ENCODE measurements at places on chromosomes 11 and 22. TPM values are rescaled to one million over a fixed set of nuclear protein-coding genes. Genes with fewer than 3 reads are reported as not detected.

SCGB1D2 gene
- total RNA-seq, result not detected

OR52A1 gene
- not detected for total RNA-seq

MOV10L1 gene
- 0.70 TPM for total RNA-seq

CNGA4 gene
- 0.14 TPM for total RNA-seq

Measured in left colon (tissue), 2 donors.